ENCODE measurements at places on chromosomes 7 and 10.

DNA sequence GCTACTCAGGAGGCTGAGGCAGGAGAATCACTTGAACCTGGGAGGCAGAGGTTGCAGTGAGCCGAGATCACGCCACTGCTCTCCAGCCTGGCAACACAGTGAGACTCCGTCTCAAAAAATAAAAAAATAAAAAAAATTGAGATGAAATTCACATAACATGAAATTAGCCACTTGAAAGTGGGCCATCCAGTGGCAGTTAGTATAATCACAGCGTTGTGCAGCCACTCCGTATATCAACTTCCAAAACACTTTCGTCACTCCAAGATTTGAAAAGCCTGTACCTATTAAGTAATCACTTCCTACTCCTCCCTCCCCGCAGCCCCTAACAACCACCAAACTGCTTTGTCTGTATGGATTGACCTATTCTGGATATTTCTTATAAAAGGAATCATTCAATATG, 20.7 kb upstream of the CACUL1 start:
- no peak for DNase-seq

DNA sequence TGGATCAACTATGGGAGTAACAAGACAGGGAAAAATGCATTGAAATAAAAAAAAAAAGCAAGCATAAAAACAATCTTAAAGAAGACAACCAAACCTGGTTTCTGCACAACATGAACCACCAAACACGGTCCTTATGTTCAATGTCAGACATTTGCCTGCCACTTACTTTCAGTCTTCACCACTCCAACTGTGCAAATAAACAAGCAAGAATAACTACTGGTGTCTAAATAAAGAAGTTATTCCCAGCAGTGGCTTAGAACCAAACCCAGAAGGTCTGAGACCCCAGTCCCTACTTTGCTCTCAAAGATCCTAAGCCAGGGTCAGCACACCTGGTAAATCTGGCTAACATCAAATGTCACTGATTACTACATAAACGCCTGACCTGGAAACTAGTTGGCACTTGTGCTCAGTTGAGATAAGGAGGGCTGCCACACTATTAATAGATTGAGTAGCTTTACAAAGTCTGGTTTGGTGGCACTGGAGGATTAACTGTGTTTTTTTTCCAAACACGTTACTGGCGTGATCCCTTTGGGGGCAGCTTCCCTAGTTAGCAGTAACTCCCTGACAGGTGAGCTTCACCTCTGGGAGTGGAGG, 62.7 kb upstream of the ABLIM1 start:
- DNase-seq: no peak

DNA sequence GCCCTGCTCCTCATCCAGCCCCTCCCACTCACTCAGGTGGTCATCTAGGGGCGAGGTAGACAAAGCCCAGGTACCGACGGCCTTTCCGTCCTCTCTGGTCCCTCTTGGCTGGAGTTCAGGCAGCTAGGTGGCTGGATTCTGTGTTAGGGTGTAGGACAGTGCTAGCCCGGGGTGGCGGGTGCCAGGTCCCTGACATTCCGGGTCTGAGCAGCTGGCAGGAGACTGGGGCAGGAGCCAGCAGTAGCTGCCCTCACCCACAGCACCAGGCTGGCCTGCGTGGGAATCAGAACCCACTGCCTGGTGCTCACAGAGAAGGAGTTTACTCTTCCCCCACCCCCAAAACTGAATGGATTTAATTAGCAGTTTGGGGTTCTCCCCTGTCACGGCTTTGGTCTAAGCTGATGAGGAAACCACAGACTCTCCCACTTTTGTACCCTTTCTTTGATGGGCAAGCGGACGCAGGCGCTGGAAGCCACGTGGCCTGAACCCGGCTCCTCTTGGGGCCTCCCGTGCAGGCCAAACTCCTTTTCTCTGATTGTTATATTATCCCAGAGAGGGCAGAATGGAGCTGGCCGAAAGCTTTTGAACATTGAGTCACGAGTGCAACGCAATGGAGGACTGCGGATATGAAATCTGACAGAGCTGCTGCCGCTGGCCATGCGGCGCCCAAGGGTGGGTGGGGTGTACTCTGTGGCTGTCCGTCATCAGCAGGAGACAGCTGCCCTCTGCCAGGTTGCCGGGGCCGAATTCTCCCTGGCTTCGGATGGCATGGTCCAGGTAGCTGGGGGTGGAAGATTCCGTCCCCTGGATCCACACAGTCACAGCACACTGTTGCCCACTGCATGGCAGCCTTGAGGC, 12.9 kb upstream of the ZFAND2A start:
- no peak for DNase-seq

GRCh38 chr10:5952731-5953385, 24.5 kb downstream of the IL15RA start:
- DNase-seq: no peak

DNA sequence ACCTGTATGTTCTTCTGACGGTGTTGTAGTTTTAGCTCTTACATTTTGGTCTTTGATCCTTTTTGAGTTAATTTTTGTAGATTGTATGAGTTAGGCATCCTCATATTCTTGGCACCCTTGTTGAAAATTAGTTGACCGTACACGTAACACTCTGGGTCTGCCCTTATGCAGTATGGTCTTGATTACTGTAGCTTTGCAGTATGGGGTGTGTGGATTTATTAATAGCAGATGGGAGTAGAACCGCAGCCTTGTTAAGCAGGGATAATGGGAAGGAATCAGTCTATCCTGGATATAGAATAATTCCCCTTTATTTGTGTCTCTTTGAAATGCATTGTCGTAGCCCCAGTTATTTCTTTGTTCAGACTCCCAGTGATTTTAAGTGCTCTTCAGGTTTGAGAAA, 95.5 kb downstream of the UBE3C start:
- no peak for DNase-seq

GRCh38 chr7:14196555-14196954, 207.1 kb upstream of the ETV1 start:
- no peak for DNase-seq

DNA sequence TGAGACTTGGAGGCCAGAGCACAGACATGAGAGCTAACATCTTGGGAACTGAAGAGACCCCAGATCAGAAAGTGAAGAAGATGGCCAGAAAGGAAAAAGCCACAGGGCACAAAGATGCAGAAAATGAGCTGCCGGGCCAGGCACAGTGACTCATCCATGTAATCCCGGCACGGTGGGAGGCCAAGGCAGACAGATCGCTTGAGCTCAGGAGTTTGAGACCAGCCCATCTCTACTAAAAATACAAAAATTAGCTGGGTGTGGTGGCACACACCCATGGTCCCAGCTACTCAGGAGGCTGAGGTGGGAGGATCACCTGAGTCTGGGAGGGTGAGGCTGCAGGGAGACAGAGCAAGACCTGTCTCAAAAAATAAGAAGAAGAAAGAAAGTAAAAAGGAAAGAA, 81.4 kb upstream of the MGMT start:
- DNase-seq: no peak

- DNase-seq: no peak
Measured at GRCh38 chr7:1940863-1941262, 270.8 kb downstream of the ELFN1 start.

GRCh38 chr7:73831834-73832651, 1.2 kb downstream of the CLDN4 start:
- DNase-seq: no peak

DNA sequence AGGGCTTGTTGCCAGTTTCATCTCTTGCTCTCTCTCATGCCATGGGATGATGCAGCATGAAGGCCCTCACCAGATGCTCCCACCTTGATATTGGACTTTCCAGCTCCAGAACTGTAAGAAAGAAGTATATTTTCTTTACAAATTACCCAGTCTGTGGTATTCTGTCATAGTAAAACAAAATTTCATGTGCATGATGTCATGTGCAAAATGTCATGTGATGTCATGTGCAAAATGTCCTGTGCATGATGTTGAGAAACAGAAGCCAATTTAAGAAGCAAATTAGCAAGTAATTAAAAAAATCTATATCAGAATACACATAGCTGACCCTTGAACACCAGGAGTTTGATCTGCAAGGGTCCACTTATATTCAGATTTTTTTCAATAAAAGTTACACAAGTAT, 56.6 kb downstream of the DNAJC1 start:
- DNase-seq: no peak

- DNase-seq: no peak
Measured at GRCh38 chr10:19195698-19196097, 147.1 kb downstream of the MALRD1 start.

DNA sequence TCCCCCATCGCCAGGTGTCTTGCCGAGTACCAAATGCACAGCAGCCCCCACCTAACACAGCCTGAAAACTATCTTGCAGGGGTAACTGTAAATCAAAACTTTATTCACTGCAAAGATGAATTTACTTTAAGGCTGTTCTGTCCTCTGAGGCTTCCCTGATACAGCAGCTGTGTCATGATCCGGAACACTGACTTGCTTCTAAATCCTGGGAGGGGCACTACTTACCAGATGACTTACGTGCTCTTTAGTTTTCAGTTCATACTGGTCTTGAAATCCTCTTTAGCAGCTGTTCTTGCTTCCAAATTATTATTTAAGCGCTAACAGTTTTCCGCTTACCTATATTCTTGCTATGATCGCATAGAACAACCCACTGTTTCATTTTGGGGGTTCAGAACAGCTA, 4.9 kb downstream of the DYNC1I1 start:
- no peak for DNase-seq
